Spleen (tissue), 13 donors: ENCODE measurements at places on chromosomes 2 and 18. TPM values are rescaled to one million over a fixed set of nuclear protein-coding genes. Genes with fewer than 3 reads are reported as not detected.

DNA sequence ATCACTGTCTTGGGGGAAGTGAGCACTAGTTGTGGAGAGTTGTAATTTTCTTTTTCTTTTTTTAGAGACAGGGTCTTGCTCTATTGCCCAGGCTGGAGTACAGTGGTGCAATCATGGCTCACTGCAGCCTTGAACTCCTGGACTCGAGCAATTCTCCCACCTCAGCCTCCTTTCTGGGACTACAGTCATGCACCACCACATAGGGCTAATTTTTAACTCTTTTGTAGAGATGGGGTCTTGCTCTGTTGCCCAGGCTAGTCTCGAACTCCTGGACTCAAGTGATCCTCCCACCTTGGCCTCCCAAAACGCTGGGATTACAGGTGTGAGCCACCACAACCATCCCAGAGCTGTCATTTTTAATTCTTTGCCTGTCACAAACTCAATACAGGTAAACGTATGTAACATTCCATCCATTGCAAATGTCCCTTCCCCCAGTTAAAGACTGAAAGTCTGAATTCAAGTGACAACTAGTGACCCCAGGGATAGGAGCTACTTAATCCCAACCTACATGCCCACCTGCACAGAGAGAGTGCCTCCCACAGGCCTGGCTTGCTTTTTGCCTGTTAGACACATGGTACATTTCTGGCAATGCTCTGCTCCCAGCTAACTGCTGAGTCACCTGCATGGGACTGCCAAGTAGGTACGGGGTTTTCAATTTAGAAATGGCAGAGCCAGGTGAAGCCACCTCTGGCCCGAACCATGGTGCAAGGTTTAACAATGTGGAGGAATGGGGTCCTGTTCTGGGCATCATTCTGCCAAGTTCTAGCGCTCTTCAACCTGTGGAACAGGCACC, 60.6 kb downstream of the CYB5A start:
- no peak overlapping the region for H3K4me3 ChIP-seq
- H3K27ac ChIP-seq = no peak overlapping the region
- no peaks in the 10 kb centered on the region for H3K4me1 ChIP-seq
- DNase-seq = no peak

DNA sequence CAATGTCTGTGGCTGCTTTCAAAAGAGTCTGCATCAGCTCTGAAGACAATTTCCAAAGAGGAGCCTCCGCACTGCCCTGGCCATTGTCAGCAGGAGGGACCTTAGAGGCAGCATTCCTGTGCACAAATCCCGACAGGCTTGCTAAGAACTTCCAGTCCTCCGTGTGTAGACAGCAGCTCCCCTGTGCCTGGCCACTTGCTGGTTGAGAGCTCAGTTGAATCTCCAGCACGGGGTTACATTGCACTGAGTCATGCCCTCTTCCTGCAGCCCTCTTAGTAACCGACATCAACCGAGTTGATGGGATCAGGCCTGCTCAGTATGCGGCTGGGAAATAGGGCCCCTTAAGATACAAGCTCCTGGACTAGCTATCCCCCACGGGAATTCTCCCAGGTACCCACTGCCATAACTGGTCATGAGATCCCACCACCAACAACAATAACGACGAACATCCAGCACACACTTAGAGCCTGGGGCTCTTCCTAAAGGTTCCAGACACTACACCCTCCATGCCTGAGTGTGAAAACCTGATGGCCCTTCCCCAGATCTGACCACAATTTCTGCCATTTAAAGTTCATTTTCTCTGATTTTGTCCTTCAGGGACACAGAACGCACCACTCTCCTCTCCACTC, 12.0 kb downstream of the ATP6V1B1 start:
- no peak for DNase-seq
- no peaks in the 10 kb centered on the region for H3K4me1 ChIP-seq
- H3K36me3 ChIP-seq = no peaks in the 10 kb centered on the region
- peak overlapping the region; percentile 58 for H3K4me3 ChIP-seq
- peaks cover 12% of the 10 kb centered on the region for H3K27me3 ChIP-seq
- no peak overlapping the region for H3K27ac ChIP-seq

The CDK15 gene
- 0.06 TPM for polyA plus RNA-seq

DNA sequence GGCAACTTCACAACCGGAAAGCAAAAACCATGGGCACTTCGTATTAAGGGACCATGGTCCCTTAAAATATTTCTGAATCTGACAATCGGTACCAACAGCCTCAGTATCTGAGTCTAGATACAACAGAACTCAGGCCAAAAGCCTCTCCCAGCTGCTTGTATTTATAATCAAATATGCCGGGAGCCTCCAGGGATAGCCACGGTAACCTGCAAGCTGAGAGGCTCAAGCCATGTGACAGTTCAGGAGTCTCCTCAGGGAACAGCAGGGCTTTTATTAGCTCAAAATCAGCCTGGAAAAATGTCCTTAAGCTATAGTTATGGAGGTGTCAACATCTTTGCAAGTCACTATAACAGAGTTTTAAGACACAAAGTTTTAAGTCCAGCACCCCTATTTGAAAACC, 352.8 kb upstream of the GYPC start:
- H3K27me3 ChIP-seq = no peaks in the 10 kb centered on the region
- H3K36me3 ChIP-seq = no peaks in the 10 kb centered on the region
- no peak overlapping the region for H3K27ac ChIP-seq
- no peak for DNase-seq
- no peak overlapping the region for H3K4me3 ChIP-seq

DNA sequence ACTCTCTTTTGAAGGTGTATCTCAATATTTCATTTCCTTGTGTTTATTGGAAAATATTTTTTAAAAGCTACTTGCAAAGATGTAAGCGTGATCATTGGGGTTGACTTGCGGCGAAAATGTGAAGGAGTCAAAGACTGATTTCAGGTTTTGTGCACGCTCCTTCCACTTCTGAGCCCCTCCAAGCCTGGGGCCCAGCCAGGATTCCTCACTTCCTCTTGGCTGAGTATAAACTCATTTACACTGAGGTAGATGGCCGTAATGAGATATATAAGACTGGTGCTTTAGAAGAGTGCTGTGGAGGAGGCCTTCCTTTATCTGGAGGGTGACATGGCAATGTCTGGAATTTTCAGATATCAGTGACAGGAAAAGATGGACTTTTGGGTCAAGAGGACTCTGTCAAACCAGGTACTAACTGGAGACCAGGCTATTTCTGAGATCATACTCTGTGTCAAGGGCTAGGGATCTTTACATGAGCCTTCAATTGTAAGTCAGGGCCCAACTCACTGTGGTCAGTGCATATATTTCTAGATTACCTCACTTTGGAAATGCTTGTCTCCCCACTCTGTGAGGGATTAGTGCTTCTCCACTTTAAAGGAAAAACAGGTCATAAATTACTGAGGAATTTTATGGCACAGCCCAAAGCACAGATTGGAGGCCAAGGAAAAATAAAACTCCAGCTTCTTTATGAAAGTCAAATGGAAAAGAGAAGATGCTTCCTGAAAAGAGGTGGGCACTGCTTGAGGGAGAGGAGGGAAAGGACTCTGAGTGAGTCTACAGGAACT, 22.8 kb downstream of the PRKCE start:
- H3K36me3 ChIP-seq = no peaks in the 10 kb centered on the region
- H3K4me1 ChIP-seq = no peaks in the 10 kb centered on the region
- no peak overlapping the region for H3K4me3 ChIP-seq
- no peak overlapping the region for H3K27ac ChIP-seq

- DNase-seq = no peak
- H3K4me1 ChIP-seq = no peaks in the 10 kb centered on the region
- H3K4me3 ChIP-seq = no peak overlapping the region
- no peaks in the 10 kb centered on the region for H3K36me3 ChIP-seq
- H3K27me3 ChIP-seq = no peaks in the 10 kb centered on the region
- H3K27ac ChIP-seq = no peak overlapping the region
Observed at GRCh38 chr2:113069676-113070605, 2.2 kb downstream of the IL1F10 start.

DNA sequence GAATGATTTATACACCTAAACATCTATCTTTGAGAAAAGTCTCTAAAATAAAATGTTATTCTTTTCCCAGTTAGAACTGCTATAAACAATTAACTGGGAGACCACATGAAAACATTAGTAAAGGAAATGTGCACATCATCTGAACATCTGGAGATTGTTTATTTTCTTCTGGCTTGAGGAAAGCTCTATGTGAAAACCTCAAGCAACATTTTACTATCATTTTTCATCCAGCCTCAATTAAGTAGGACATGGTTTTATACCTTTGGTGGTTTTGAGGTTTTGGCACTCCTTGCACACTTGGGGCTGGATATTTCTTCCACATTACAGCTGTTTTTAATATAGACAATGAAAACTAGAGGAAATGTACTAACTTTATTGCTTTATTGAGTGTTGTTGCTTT, 609.5 kb upstream of the SLC8A1 start:
- no peak for DNase-seq
- no peaks in the 10 kb centered on the region for H3K4me1 ChIP-seq
- no peaks in the 10 kb centered on the region for H3K36me3 ChIP-seq
- no peaks in the 10 kb centered on the region for H3K27me3 ChIP-seq

DNA sequence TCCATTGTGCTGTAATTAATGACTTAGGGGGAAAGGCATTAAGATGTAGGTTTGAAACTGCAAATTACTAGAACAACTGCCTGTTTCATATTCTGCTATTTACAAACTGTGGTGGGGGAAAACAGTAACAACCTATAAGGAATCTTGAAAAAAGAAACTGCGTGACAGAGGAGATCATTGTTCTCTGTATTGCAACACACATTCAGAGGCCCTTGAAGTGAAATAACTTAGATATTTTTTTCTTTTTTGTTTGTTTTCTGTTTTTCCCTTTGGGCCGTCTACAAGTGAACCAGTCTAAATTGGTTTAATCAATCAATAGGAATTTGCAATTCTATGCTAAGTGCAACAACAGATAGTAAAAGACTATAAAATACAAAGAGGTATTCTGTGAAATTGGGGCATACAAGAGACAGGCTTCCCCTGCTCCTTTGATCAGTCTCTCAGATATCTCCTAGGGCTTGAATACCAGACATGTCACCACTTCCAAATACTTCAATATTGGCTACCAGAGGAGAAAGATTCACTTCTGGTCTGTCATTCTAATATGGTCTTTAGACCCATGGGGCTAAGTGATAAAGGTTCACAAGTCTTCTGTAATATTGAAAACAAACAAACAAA, 2055.1 kb upstream of the CELF4 start:
- DNase-seq = no peak
- no peak overlapping the region for H3K4me3 ChIP-seq
- H3K27me3 ChIP-seq = no peaks in the 10 kb centered on the region
- H3K36me3 ChIP-seq = no peaks in the 10 kb centered on the region

DNA sequence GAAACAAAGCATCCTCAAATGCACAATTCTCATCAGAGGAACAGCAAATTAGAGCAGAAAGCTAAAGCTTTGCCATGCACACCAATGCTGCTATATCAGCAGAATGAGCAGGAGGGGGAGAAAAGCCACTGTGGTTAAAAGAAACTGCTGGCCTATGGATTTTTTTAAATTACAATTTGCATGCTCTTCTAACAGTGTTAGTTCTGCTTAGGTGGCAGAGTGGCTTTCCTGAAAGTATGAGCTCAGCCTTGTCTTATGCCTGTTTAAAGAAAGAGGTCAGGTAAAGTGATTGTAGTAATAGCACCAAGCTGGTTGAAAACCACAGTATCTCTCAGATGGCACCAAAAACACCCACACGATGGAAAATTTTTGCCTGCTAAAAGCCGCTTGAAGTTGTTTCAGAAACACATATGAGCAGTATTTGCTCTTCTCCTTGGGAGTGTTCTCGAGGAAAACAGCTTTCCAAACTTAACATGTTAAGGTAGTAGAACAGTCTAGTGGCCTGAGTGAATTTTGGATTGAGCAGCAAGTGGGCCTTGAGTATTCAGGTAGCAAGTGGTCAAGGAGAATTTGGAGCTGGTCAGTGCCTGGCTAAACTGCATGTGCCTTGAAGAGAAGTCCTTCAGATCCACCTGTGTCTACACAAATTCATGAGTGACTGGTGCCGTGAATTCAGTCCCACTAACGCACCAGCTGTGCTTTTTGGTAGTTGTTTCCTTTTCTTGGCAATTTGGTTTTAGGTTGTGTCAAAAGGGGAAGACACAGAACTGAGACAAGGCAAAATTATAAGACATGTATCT, 19.6 kb upstream of the NDUFV2 start:
- no peak overlapping the region for H3K4me3 ChIP-seq
- no peaks in the 10 kb centered on the region for H3K36me3 ChIP-seq
- H3K27me3 ChIP-seq = no peaks in the 10 kb centered on the region
- DNase-seq = no peak
- peaks cover 26% of the 10 kb centered on the region for H3K4me1 ChIP-seq

- H3K36me3 ChIP-seq = no peaks in the 10 kb centered on the region
- no peaks in the 10 kb centered on the region for H3K27me3 ChIP-seq
- H3K4me1 ChIP-seq = no peaks in the 10 kb centered on the region
Observed at GRCh38 chr2:1461507-1462390, 48.5 kb downstream of the TPO start.

The GDF7 gene
- polyA plus RNA-seq = 0.87 TPM

GRCh38 chr18:45328811-45329210, 286.5 kb upstream of the SLC14A2 start:
- H3K36me3 ChIP-seq = no peaks in the 10 kb centered on the region
- H3K27ac ChIP-seq = no peak overlapping the region
- H3K4me1 ChIP-seq = no peaks in the 10 kb centered on the region
- no peaks in the 10 kb centered on the region for H3K27me3 ChIP-seq

The SDC1 gene
- 0.85 TPM for polyA plus RNA-seq

- no peaks in the 10 kb centered on the region for H3K4me1 ChIP-seq
- no peak overlapping the region for H3K27ac ChIP-seq
- DNase-seq = no peak
- no peaks in the 10 kb centered on the region for H3K36me3 ChIP-seq
- no peaks in the 10 kb centered on the region for H3K27me3 ChIP-seq
Observed at GRCh38 chr2:61645911-61646310, 107.8 kb upstream of the XPO1 start.

GRCh38 chr2:134482131-134482723, 228.4 kb downstream of the MGAT5 start:
- H3K27me3 ChIP-seq = no peaks in the 10 kb centered on the region
- no peaks in the 10 kb centered on the region for H3K4me1 ChIP-seq
- no peaks in the 10 kb centered on the region for H3K36me3 ChIP-seq
- DNase-seq = no peak
- H3K4me3 ChIP-seq = no peak overlapping the region
